Urinary bladder (tissue), 4 donors: ENCODE measurements at places on chromosomes 4 and X. TPM values are rescaled to one million over a fixed set of nuclear protein-coding genes. Genes with fewer than 3 reads are reported as not detected.

The PCDH19 gene
- 6.9 TPM for total RNA-seq

The SRPK3 gene
- total RNA-seq, result 4.3 TPM

The TEX13C gene
- total RNA-seq, result not detected

The SPANXA2 gene
- total RNA-seq, result not detected

The TTC29 gene
- 0.37 TPM for total RNA-seq

The UGT2B15 gene
- total RNA-seq, result 0.26 TPM

The STPG2 gene
- 1.0 TPM for total RNA-seq

The FGFBP1 gene
- not detected for total RNA-seq
